ENCODE measurements at places on chromosomes 11 and 22. TPM values are rescaled to one million over a fixed set of nuclear protein-coding genes. Genes with fewer than 3 reads are reported as not detected.

DNA sequence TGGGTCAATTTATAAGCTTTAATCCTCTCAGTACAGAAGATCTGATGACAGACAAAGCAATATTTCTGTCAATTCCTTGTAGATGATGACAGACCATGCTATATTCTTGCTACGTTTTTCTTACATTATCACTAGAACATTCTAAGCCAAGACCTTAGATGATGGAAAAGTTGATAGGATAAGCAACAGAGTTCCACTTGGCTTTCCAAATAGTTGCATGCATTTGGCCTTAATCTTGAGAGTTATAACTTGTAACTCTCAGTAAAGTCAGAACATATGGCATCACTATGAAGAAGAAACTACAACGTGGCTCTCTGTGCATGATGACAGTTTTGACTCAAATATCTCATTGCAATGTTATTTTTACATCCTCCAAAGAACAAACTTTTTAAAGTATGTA lies 544.3 kb upstream of the LRRC4C start:
- no peak overlapping the region for H3K27ac ChIP-seq
- H3K4me1 ChIP-seq = no peaks in the 10 kb centered on the region
- no peak for DNase-seq

- H3K27me3 ChIP-seq = no peaks in the 10 kb centered on the region
- no peak for DNase-seq
- peaks cover 69% of the 10 kb centered on the region for H3K36me3 ChIP-seq
- H3K4me3 ChIP-seq = no peak overlapping the region
- H3K4me1 ChIP-seq = peaks cover 14% of the 10 kb centered on the region
- H3K27ac ChIP-seq = no peak overlapping the region
Observed at GRCh38 chr22:43133401-43133800, 9.8 kb downstream of the MCAT start.

The PLEKHB1 gene
- total RNA-seq = 4.7 TPM

DNA sequence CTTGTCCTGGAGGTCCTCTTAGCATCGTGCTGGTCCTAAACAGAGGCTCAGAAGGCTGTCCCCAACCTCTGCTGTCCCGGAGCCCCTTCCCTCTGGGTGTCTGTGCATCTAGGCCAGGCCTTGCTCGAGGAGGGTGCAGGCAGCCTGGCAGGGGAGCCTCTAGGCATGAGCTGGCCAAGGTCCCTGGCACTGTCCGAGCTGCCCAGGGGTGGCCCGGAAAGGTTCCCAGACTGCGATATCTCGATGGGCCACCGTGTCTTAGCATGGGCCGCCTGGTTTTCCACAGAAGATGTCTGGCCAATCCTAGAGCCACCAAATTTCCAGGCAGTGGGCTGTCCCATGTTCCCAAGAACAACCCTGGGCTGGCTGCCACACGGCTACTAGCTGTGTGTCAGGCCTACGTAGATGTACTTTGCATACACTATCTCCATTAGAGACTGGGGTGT lies 24.6 kb upstream of the SMIM38 start:
- H3K4me3 ChIP-seq = no peak overlapping the region
- no peaks in the 10 kb centered on the region for H3K27me3 ChIP-seq
- no peaks in the 10 kb centered on the region for H3K36me3 ChIP-seq
- no peak for DNase-seq

DNA sequence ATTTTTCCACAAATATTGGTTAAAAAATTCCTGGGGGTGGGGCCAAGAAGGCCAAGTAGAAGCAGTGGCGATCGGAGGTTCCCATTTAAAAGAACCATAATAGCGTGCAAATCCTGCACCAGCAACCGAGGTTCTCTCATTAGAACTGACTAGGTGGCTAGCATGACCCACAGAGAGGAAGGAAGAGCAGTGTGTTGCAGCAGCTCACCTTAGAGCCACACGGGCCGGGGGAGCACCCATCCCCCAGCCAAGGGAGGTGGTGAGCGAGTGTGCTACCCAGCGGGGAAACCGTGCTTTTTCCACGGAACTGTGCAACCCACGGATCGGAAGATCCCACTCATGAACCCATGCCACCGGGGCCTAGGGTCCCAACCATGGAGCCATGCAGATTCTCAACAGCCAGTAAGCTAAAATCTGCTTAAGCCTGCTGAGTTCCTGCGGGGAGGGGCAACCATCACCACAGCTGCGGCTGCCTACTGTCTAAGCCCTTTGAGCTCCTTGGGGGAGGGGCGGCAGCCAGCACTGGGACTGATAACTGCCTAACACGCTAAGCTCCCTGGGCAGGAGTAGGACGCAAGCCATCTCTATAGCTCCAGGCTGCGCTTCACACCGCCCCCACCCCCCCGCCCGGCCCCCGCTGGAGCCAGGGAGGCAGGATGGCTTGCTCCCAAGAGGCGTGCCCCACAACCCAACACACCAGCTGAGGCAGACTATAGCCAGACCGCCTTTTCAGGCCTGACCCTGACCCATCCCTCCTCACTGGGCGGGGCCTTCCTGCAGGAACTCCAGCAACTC lies 21.0 kb upstream of the HTATIP2 start:
- no peak overlapping the region for H3K4me3 ChIP-seq
- H3K36me3 ChIP-seq = no peaks in the 10 kb centered on the region
- peaks cover 6% of the 10 kb centered on the region for H3K4me1 ChIP-seq
- no peaks in the 10 kb centered on the region for H3K27me3 ChIP-seq

- DNase-seq = no peak
- no peak overlapping the region for H3K4me3 ChIP-seq
- H3K4me1 ChIP-seq = no peaks in the 10 kb centered on the region
- no peak overlapping the region for H3K27ac ChIP-seq
- no peaks in the 10 kb centered on the region for H3K36me3 ChIP-seq
- H3K27me3 ChIP-seq = peaks cover 4% of the 10 kb centered on the region
Observed at GRCh38 chr22:47784367-47784983, 1022.0 kb downstream of the TBC1D22A start.

The TSGA10IP gene
- total RNA-seq = 0.09 TPM

DNA sequence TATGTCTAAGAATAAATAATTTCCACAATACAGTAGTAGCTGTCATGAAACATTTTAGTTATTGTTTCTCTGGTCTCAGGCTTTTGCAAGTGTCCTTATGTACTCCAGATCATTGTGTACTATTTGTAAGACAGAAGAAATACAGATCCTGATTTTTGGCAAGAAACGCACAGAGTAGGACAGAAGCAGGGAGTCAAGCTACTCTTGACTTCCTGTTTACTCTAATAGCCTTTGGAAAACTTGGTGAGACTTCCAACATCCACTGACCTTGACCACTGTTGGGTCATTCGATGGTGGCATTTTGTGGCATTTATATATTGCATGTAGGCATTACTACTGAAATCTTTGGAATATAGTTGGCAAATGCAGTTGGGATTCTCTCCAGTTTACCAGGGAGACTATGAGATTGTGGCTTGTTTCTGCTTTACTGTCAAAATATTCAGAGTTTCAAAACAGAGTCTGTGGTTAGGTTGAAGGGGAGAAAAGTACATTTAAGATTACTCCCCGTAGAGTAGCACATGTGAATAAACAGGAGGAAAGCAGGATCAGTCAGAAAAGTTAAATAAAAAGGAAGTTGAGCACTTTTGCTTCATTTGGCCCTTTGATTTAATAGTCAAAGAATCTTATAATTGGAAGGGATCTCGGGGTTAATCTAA lies 726.1 kb upstream of the CCDC90B start:
- DNase-seq = no peak
- H3K4me3 ChIP-seq = no peak overlapping the region
- no peaks in the 10 kb centered on the region for H3K36me3 ChIP-seq

DNA sequence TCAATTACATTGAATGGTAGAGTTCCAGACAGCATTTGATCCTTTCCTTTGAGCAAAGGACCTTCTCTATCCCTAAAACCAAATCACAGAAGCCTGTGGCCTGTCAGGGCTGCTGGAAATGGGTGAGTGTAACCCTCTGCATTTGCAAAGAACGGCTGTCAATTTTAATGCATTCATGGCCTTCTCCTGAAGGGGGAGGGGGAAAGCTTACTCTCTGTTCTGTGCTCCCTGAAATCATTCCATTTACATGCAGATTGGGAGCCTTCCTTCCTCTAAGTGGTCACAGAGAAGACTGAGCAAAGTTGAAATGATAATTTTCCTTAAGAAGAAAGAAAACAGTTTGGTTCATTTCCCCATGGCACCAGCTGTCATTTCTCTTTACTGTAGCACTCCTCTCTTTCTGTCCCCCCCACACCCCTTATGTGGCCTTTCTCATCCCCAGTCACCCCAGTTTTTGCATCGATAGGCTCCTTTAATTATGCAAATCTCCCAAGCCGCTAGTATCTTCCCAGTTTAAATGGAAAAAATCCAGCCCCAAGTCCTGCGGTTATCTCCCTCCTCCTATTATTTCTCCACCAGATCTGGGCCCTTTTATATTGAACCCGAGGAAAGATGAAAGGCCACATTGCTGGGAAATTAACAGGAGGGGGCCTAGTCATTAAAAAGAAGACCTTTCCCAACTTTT lies 109.4 kb upstream of the KIRREL3 start:
- DNase-seq = no peak
- no peaks in the 10 kb centered on the region for H3K36me3 ChIP-seq
- no peak overlapping the region for H3K27ac ChIP-seq
- H3K4me3 ChIP-seq = no peak overlapping the region
- no peaks in the 10 kb centered on the region for H3K27me3 ChIP-seq

The ACRV1 gene
- not detected for total RNA-seq

The YPEL1 gene
- total RNA-seq = 9.1 TPM

GRCh38 chr22:44630826-44631225 lies 71.2 kb upstream of the PRR5 start:
- no peaks in the 10 kb centered on the region for H3K27me3 ChIP-seq
- H3K4me1 ChIP-seq = no peaks in the 10 kb centered on the region
- no peak overlapping the region for H3K27ac ChIP-seq
- no peaks in the 10 kb centered on the region for H3K36me3 ChIP-seq
- no peak overlapping the region for H3K4me3 ChIP-seq

GRCh38 chr22:39560127-39560526 lies 10.4 kb upstream of the CACNA1I start:
- DNase-seq = no peak
- H3K36me3 ChIP-seq = no peaks in the 10 kb centered on the region
- H3K4me3 ChIP-seq = no peak overlapping the region
- peaks cover 32% of the 10 kb centered on the region for H3K4me1 ChIP-seq

- H3K36me3 ChIP-seq = peaks cover 9% of the 10 kb centered on the region
- H3K4me3 ChIP-seq = no peak overlapping the region
- H3K27me3 ChIP-seq = no peaks in the 10 kb centered on the region
- H3K27ac ChIP-seq = no peak overlapping the region
Observed at GRCh38 chr11:17991783-17992433, 20.9 kb downstream of the SERGEF start.

The NAALAD2 gene
- total RNA-seq = 0.47 TPM

GRCh38 chr11:82869657-82870056 lies 30.6 kb downstream of the PRCP start:
- no peak overlapping the region for H3K4me3 ChIP-seq
- no peaks in the 10 kb centered on the region for H3K4me1 ChIP-seq
- H3K27ac ChIP-seq = no peak overlapping the region
- no peaks in the 10 kb centered on the region for H3K36me3 ChIP-seq
- DNase-seq = no peak
- no peaks in the 10 kb centered on the region for H3K27me3 ChIP-seq

GRCh38 chr11:68471360-68472340 lies 11.1 kb downstream of the PPP6R3 start:
- no peaks in the 10 kb centered on the region for H3K36me3 ChIP-seq
- no peaks in the 10 kb centered on the region for H3K27me3 ChIP-seq
- H3K27ac ChIP-seq = no peak overlapping the region
- H3K4me3 ChIP-seq = no peak overlapping the region
- peaks cover 31% of the 10 kb centered on the region for H3K4me1 ChIP-seq

GRCh38 chr22:50697667-50698506 lies 25.3 kb downstream of the SHANK3 start:
- H3K36me3 ChIP-seq = no peaks in the 10 kb centered on the region
- H3K4me1 ChIP-seq = peaks cover 6% of the 10 kb centered on the region
- H3K4me3 ChIP-seq = no peak overlapping the region
- H3K27me3 ChIP-seq = no peaks in the 10 kb centered on the region
- DNase-seq = no peak

The CCDC87 gene
- 0.14 TPM for total RNA-seq

GRCh38 chr11:57798905-57799559 lies 37.4 kb downstream of the CTNND1 start:
- no peaks in the 10 kb centered on the region for H3K4me1 ChIP-seq
- peak overlapping the region; percentile 8 for H3K27ac ChIP-seq
- no peak for DNase-seq

The TIMP3 gene
- 8.7 TPM for total RNA-seq

- DNase-seq = no peak
- no peak overlapping the region for H3K27ac ChIP-seq
- H3K27me3 ChIP-seq = no peaks in the 10 kb centered on the region
- no peaks in the 10 kb centered on the region for H3K36me3 ChIP-seq
- no peak overlapping the region for H3K4me3 ChIP-seq
Observed at GRCh38 chr11:134758342-134758931, 346.4 kb upstream of the B3GAT1 start.

The GGT5 gene
- total RNA-seq = 3.2 TPM

- H3K27ac ChIP-seq = no peak overlapping the region
- H3K4me1 ChIP-seq = no peaks in the 10 kb centered on the region
- no peak overlapping the region for H3K4me3 ChIP-seq
- no peak for DNase-seq
Observed at GRCh38 chr11:117420598-117420997, 92.9 kb downstream of the CEP164 start.

GRCh38 chr11:48228761-48229160 lies 12.2 kb downstream of the OR4B1 start:
- DNase-seq = no peak
- no peaks in the 10 kb centered on the region for H3K27me3 ChIP-seq
- no peaks in the 10 kb centered on the region for H3K36me3 ChIP-seq
- no peaks in the 10 kb centered on the region for H3K4me1 ChIP-seq
- H3K27ac ChIP-seq = no peak overlapping the region

- H3K27ac ChIP-seq = no peak within 1 kb of the TSS
- no peaks in the 10 kb centered on the region for H3K4me1 ChIP-seq
- H3K36me3 ChIP-seq = peaks cover 3% of the 10 kb centered on the region
- H3K27me3 ChIP-seq = no peaks in the 10 kb centered on the region
- H3K4me3 ChIP-seq = no peak within 1 kb of the TSS
Observed at GRCh38 chr11:57536947-57537619, at the start of gene SMTNL1. Gene SMTNL1, plus strand, starts transcription at chr11:57537595. Its CDS starts 5,048 bp downstream, at chr11:57542643.

DNA sequence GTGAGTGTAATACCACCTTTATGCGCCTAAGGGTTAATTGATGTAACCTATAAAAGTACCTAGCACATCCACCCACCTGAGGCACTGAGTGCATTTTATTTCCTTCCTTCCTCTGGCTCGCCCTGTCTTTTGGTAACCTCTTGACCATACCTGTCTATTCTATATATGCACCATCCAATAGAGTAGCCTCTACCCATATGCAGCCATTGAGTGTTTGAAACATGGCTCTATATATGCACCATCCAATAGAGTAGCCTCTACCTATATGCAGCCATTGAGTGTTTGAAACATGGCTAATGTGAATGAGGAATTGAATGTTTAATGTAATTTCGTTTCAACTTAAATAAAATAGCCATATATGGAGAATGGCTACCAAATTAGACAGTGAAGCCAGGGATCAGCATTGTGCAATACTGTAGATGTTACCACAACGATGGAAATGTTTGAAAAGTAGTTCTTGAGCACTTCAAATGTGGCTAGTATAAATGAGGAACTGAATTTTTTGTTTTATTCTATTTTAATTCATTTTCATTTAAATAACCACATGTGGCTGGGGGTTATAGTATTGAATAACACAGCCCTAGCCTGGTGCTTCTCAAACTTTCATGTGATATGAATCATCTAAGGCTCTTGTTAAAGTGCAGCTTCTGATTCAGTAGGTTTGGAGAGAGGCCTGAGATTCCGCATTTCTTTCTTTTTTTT lies 33.8 kb downstream of the SLC35F2 start:
- H3K4me3 ChIP-seq = no peak overlapping the region
- no peaks in the 10 kb centered on the region for H3K27me3 ChIP-seq
- DNase-seq = no peak
- H3K4me1 ChIP-seq = no peaks in the 10 kb centered on the region

- H3K36me3 ChIP-seq = no peaks in the 10 kb centered on the region
- DNase-seq = no peak
- H3K4me1 ChIP-seq = no peaks in the 10 kb centered on the region
- H3K27ac ChIP-seq = no peak overlapping the region
- H3K4me3 ChIP-seq = no peak overlapping the region
Observed at GRCh38 chr22:26072621-26073020, 96.6 kb upstream of the SEZ6L start.

The MOGAT2 gene
- total RNA-seq = 0.14 TPM

Data from thymus (tissue), 14 donors.